ENCODE measurements at places on chromosomes 7 and 10.

DNA sequence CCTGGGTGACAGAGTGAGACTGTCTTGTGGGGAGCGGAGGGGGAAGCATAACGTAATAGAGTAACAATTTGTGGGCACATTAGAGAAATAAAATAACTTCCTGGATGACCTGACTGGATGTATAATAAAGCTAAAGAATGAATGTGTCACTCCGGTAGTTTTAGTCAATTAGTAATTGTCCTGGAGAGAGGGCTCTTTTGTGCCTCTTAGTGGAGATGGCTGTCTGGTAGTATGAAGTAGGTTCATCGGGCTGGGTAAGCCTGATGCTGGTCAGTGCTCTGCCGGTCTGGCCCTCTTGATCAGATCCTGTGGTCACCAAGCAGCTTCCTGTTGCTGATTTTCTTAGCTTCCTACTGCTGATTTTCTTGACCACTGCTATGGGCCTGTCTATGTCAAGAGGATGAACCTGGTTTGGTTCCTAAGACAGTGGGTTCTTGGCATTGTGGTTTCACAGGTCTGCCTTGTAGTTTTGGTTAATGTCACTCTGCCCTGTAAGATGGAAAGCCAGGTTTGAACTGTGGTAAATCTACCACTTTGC is 34.1 kb downstream of the ZRANB1 start:
- DNase-seq = no peak

DNA sequence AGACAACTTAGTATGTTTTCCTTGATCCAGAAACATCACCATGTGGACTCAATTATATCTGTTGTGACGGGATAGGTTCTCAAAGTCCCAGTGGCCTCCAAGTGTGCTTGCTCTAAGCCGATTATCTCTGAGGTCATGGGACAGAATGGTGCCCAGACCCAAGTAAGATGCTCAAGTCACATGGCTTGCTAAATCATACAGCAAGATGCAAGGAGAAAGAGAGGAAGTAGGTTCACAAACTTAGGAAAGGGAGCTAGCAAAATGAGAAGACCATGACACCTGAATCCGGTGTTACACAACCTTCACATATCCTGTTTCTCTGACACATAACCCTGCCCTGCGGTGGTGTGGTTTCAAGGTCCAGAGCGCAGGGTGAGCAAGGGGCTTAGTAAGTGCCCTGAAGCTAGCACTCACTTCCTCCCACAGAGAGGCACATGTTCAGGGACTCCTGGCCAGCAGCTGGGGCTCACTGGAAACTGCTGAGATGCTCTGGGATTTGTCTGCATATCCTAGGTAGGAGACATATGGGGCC is 590.9 kb upstream of the ANKRD30A start:
- DNase-seq = no peak

GRCh38 chr10:16870331-16870730 is 53.1 kb upstream of the RSU1 start:
- no peak for DNase-seq

GRCh38 chr10:93199191-93199751 is 125.6 kb downstream of the CYP26A1 start:
- DNase-seq = peak; percentile 68

DNA sequence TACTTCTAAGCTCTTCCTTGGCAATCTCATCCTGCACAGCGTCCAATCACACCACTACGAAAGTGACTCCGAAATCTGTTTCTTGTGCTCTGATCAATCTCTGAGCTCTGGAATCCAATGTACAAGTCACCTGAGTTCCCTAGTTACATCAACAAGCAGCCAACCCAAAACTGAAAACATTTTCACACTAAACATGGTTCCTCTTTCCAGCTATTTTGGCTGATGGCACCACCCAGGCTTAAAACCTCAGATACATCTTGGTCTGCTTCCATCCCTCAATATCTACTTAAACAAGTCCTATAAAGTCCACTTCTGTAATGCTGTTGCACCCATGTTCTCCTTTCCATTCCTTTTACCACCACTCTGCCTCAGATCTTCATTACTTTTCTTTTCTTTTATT is 3.6 kb downstream of the BLOC1S2 start:
- no peak for DNase-seq
